IMR-90 (cell line): ENCODE measurements at places on chromosomes 2 and 18. TPM values are rescaled to one million over a fixed set of nuclear protein-coding genes. Genes with fewer than 3 reads are reported as not detected.

DNA sequence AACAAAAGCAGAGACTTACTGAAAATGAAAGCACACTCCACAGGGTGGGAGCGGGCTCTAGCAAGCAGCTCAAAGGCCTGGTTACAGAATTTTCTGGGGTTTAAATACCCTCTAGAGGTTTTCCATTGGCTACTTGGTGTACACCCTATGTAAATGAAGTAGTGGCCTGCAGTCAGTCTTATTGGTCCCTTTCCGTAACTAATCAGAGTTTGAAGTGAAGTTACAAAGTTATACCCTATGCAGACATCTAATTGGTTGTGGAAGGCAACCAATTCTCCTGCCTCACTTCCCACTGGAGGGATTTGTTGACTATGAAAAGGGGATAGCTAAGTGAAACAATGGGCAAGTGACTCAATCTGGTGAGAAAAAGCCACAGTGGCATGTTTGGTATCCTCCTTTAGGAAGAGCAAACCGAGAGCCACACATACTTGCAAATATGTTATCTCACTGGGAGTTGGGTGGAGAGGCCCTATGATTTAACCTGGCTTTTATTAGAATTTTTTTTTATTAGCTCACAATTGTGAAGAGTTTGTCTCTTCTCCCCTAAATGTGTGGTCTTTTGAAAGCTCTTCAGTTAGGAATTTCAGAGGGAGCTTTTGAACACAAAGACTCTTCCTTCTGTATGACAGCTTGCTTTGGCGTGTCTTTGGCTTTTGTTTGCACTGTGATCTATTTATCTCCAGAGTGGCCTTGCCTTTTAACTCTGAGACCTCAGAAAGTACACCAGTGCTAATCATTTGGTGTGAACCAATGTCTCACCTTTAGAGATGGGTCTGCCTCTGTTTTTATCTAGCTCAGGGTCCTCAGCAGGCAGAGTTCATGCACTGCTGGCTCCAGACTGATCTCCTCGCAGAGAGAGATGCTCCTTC lies 69.6 kb downstream of the MAP4K4 start:
- H3K27ac ChIP-seq = peak overlapping the region; percentile 46; the same call in 1 of the 2 replicates
- H3K27me3 ChIP-seq = no peaks in the 10 kb centered on the region
- H3K36me3 ChIP-seq = no peaks in the 10 kb centered on the region
- H3K4me3 ChIP-seq = no peak overlapping the region
- H3K4me1 ChIP-seq = peaks cover 38% of the 10 kb centered on the region

DNA sequence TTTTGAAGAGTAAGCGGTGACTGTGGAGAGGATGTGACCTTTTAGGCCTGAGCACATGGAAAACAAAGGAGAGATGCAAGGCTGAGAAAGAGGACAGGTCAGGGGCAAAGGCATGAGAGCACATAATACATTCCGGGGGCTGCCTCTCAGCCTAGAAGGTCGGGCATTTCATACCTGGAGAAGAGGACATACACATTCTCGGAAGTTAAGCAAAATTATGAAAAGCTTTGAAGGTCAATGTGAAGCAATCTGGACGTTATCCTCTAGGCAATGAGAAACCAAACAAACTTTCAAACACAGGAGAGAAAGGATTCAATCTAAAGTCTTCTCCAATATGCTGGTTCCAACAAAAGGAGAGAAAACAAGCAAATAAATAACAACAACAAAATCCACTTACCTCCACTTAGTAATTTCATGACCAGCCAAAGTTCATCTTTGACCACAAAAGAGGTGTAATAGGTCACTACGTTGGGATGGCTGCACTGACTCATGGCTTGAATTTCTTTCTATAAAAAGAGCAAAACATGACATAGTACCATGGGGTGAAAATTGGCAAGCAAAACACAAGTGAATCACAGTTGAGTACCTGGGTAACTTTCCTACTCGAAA lies 80.4 kb downstream of the STK39 start:
- H3K27ac ChIP-seq = no peak overlapping the region
- H3K27me3 ChIP-seq = no peaks in the 10 kb centered on the region
- H3K36me3 ChIP-seq = 0 out of 2 replicates have a peak, but pooled peaks cover 2% of the 10 kb centered on the region
- DNase-seq = peak; percentile 78

Gene ASB18
- total RNA-seq = not detected in 2 replicates

Gene KYNU
- total RNA-seq = 2.2 and 2.9 TPM in 2 replicates

DNA sequence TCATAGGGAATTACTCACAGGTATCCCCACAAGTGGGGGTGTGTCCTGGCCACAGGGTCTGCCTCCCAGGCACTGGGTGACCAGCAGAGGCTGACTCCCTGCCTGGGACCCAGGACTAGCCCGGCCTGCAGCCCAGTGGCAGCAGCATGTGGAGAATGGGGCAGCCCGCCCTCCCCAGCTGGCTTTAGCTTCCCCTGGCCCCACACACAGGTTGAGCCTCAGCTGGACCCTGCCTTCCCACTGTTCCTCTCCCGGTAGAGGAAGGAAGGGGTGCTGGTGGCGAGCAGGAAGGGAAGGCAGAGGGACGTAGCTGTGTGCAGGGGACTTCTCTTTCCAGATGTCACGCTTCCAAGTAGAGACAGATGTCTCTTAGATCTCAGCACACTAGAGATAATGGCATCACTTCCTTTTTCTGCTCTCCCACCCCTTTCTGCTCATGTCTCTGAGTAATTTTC lies 51.4 kb downstream of the EMILIN2 start:
- peak; percentile 43 for DNase-seq
- no peak overlapping the region for H3K27ac ChIP-seq
- no peaks in the 10 kb centered on the region for H3K36me3 ChIP-seq
- peaks cover 5% of the 10 kb centered on the region; the same call in 1 of the 2 replicates for H3K4me1 ChIP-seq
- peaks cover 8% of the 10 kb centered on the region for H3K27me3 ChIP-seq

Gene MROH2A
- total RNA-seq = not detected in 2 replicates
